Stimulated activated CD4-positive, alpha-beta T cell treated with anti-CD3 and anti-CD28 coated beads, TNF-alpha, amount 100 ng/mL, for 48 hours (primary cell): ENCODE measurements at places on chromosomes 3 and 15.
A peak's percentile ranks its signal among the peaks of the same experiment; 100 is the strongest.

GRCh38 chr3:30511524-30512251 lies 94.7 kb upstream of the TGFBR2 start:
- no peak for DNase-seq

DNA sequence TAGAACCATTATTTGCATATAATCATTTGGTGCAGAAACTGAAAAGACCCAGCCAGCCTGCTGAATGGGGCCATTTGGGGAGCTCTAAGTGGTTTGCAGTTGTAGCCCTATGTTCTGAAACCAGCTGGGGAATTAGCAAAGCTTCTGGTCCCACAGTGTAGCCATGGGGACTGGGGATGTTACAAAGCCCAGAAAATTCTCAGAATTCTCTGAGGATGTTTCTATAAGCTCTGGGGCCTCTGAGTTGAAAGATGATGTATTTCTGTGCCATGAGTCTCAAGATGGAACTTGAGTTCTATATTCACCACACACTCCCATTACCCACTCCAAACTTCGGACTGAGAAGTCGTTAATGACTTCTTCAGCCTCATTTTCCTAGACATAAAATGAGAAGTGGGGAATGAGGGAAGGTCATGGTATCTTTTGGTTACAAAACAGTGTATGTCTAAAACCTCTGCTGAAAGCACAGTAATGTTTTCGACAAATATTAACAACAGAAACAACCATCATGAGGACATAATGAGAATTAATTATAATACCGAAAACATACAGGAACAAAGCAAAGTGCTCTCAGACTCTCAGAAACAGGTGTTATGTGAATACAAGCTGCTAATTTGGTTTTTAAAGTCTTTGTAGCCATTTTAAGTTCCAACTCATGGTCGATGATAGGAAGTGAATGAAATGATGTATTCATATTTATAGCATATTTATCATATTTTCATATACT lies 89.4 kb downstream of the RFTN1 start:
- no peak for DNase-seq

- peak; percentile 23 for DNase-seq
Measured at GRCh38 chr3:31533169-31534064, 692 bp downstream of the STT3B start.

DNA sequence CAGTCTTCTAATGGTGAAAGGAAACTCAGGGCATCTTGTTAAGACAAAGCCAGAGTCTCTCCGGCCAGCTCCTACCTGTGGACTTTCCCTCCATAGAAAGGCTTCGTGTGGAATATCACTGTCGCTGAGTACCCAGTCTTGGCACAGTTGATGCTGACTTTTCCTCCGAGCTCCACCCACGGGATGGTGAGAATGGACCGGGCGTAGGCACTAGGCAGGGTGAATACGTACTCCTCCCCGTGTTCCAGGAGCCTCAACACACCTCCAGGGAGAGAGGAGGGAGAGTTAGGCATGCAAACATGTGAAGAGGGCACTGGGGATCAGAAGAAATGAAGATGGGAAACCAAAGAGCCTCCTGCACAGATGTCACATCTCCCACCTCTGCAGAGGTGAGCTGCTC lies 138.0 kb downstream of the STT3B start:
- no peak for DNase-seq
